ENCODE measurements at places on chromosomes 4 and X.
A peak's percentile ranks its signal among the peaks of the same experiment; 100 is the strongest.

DNA sequence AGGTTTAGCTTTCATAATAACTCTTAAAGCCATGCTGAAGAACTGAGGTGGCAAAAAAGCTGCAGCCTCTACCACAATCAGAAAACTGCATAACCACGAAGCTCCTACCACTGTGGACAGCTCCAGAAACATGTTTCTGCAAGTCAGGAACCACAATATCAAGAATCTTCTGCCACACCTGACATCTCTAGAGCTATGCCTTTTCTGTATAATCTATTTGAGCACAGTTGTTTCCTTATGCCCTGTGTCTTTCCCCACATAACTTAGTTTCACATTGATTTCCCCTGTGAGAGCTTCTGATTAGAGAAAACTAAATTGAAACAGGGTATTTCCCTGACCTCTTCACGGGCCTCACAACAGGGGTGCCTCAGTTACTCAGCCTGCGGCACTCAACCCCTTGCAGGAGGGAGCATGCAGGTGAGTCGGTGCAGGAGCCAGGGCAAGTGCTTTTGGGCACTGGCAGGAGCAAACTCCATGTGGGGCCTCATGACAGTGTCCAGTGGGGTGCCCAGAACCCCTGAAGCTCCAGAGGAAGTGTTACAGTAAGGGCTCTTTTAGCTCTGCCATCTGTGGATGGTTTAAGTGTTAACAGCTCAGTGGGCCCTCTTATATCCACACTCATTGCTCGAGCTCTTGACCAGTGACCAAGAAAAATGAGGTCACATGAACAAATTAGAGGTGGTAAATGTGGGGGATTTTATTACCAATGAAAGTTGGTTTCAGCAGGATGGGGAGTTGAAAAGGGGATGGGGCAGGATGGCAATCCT is 132.8 kb upstream of the BMP3 start:
- no peak for DNase-seq

- DNase-seq, result no peak
Measured at GRCh38 chrX:66015900-66016689, 23.8 kb downstream of the VSIG4 start.

DNA sequence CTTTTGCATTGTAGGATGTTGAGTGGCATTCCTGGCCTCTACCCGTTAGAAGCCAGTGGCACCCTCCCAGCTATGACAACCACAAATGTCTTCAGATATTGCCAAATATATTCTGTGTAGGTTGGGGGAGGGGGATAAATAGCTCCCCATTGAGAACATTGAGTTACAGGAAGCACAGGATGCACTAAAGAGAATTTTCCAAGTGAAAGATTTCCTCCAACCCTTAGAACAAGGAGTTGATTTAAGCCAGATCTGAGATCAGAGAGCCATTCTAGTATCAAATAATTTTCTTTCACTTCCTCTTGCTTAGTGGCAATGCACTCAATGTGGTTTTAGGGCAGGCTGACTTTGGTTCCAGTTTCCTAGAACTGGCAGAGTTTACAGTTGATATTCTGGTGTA is 436.6 kb downstream of the C4orf33 start:
- DNase-seq, result no peak

GRCh38 chr4:144480068-144480467 is 165.9 kb upstream of the HHIP start:
- no peak for DNase-seq

- no peak for DNase-seq
Measured at GRCh38 chrX:31038575-31039326, 33.1 kb downstream of the FTHL17 start.

GRCh38 chrX:21800344-21800770 is 39.1 kb upstream of the MBTPS2 start:
- no peak for DNase-seq

DNA sequence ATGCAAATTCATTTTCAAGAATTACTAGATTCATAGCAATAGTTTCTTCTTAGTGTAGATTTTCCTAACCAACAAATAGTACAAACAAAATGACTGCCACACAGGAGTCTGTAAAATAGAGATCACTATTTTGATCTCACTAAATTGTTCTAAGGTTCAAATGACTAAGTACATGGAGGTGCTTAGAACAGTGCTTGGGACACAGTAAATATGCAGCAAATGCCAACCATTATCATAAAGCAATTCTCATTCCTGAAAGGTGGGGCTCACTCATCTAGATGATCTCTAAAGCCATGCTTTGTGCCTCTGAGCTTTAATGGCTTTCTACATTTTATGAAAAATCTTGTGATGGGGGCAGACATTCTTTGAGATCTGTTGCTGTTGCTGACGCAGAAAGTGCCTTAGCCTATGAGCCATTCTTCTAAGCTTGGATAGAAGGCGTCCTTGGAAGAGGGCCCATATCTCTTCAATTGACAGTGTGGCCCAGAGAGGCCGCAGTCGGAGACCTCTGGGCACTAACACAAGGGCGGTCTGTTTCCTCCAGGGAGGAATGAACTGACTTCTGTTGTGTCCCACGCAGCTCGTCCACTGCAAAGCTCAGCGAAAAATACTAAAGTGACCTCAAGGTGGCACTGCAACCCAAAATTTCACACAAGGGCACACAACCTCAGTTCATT is 23.5 kb downstream of the TLR10 start:
- DNase-seq, result peak; percentile 15

DNA sequence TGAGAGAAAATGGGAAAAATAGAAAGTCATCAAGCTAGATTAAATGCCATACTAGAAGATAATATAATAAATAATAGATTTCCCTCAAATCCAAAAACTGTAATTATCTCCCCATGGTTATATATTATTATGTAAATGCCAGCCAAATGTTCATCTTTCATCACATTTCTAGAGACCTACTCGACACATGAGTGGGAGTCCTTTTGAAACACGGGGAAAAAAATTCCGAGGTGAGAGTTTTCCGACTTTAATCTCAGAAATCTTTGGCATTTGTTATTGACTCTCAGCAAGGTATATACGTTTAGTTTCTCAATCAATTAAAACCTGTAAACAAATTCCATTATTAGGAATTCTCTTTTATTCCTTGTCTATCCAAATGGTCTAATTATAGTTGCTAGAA is 465.4 kb upstream of the SMIM31 start:
- no peak for DNase-seq

DNA sequence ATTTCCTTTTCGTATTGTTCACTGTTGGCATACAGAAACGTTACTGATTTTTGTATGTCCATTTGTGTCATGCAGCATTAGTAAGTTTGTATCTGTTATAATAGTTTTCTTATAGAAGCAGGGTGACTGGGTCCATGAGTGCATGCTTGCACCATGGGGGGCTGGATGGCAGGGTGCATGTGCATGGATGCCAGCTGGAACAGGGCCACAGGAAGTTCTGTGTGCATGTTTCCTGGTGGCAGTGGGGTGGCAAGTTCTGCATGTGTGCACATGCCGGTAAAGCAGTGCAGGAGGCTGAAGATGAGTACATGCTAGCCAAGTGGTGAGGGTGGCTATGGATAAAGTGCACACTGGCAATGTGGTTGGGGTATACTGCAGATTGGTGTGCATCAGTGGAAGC is 468.0 kb upstream of the KLHL4 start:
- DNase-seq, result no peak

DNA sequence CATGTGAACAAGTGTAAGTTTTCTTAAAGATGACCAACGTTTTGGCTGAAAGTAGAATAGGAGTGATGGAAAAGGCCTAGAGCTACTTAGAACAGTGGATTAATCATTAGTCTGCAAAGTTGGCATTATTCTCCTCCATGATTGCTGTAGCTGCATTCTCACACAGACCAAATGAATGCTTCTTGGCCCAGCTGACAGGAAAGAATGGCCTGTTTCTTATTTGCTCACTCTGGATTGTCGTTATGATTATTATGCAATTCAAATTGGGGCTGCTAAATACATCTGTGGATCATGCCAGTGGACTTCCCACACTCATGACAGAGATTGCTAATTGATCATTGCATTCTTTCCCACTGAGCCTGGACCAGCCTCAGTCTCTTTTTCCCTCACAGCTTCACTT is 285.0 kb downstream of the STIM2 start:
- DNase-seq, result no peak

- no peak for DNase-seq
Measured at GRCh38 chr4:1910643-1911042, 39.5 kb downstream of the NSD2 start.

GRCh38 chr4:168735735-168736134 is 238.9 kb downstream of the PALLD start:
- DNase-seq, result no peak

DNA sequence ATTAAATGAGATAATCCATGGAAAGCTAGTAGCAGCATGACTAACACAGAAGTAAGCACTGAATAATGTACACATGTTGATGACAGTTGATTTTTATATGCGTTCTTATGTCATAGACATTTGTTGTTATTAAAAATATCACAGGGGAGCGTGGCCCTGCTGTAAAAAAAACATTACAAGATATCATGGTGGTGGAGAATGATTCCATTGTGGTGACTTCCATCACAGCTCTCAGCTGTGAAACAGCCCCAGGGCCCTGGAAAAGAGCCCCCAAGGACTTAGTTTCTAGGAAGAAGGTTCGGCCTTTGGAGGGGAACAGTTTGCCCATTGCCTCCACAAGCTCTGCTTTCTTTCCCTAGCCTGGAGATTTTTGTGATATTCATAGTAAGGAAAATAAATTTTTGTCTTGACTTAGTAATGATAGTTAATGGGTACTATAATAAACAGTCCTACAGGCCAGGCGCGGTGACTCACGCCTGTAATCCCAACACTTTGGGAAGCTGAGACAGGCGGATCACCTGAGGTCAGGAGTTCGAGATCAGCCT is 49.9 kb downstream of the FAM114A1 start:
- no peak for DNase-seq

GRCh38 chr4:17315459-17315858 is 196.4 kb downstream of the QDPR start:
- DNase-seq, result no peak

- DNase-seq, result no peak
Measured at GRCh38 chr4:38469410-38469809, 194.6 kb upstream of the KLF3 start.

- DNase-seq, result no peak
Measured at GRCh38 chr4:144371485-144371884, 231.0 kb upstream of the GYPA start.

GRCh38 chr4:38065900-38066299 is 105.7 kb downstream of the PTTG2 start:
- DNase-seq, result no peak

DNA sequence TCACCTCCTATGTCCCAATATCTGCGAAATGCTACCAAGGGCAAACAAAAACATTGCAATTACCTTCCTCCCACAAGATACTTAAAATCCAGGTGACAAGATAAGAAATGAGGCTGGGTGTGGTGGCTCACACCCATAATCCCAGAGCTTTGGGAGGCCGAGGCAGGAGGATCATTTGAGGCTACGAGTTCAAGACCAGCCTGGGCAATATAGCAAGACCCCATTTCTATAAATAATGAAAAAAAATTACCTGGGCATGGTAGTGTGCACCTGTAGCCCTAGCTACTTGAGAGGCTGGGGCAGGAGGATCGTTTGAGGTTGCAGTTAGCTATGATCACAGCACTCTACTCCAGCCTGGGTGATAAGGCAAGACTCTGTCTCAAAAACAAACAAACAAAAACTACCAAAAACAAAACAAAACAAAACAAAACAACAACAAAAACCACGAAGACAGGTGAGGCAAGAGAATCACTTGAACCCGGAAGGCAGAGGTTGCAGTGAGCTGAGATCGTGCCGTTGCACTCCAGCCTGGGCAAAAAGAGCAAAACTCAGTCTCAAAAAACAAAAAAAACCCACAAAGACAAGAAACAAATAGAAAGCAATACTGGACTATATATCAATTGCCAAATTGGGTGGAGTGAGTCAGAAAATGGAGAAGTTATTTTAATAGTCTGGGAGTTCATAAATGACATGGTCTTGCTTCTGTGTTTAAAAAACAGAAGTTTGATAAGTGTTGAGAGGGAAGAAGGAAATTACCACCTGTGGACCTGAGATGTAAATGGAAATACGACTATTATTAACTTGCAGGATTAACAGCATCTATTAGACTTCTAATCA is 176.5 kb downstream of the FBXW7 start:
- no peak for DNase-seq

DNA sequence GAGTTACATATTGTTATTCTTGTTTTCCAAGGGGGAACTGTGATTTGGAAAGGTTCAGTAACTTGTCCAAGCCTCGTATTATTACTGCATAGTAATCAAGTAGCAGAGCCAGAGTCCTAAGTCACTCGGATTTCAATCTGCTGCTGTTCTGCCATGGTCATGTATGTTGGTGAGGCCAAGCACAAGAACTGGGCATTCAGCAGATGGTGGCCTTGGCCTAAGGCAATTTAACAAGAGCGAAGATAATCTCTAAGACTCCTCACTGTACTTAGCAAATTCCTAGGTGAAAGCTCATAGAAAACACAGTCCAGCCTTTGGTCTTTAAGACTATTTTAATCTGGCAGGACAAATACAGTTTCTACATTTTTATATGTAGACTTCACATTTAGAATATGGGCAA is 64.8 kb downstream of the NDST3 start:
- no peak for DNase-seq

DNA sequence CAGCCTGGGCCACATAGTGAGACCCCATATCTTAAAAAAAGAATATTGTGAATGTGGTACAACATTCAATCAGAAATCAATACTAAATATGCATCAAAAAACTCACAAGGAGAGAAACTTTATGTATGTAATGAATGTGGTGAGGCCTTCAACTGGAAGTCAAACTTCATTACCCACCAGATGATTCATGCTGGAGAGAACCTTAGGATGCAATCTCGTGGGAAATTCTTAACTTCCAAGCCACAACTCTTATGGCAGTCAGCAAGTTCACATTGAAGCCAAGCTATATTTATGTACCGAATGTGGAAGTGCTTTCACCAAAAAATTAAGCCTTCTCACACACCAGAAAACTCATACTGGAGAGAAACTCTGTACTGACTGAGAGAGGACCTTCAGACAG is 84.5 kb upstream of the UXT start:
- no peak for DNase-seq

DNA sequence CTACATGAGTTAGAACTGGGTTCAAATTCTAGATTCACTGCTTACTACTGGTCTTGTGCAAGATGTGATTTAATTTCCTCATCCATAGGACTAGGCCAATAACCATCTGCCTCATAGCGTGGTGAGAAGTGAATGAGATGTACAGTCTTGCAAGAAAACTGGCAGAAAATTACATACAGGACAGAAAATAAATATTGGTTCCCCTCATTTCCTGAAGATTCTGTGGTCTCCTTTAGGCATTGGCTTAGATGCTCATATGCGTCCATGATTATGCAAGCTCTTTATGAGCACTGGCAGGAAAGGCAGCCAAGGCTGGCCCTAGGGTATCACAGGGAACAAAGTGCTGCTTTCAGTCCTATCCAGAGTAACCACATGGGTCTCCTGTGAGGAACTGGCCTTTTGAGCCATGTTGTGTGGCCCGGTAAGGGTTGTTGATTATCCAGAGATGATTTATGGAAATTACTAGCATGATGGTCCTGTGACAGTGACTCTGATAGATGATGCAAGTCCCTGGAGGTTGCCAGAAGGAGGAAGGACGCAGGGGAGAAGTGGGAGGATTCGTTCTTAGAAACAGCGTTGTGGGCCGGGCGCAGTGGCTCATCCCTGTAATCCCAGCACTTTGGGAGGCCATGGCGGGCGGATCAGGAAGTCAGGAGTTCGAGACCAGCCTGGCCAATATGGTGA is 9.9 kb upstream of the MOB1B start:
- no peak for DNase-seq

GRCh38 chr4:88672987-88673386 is 24.6 kb downstream of the NAP1L5 start:
- DNase-seq, result no peak

Measured in stimulated activated effector memory CD8-positive, alpha-beta T cell treated with anti-CD3 and anti-CD28 coated beads, Interleukin-12 subunit alpha, Interleukin-12 subunit beta, amount 100 ng/mL, for 72 hours (primary cell).